ENCODE measurements at places on chromosomes 1 and 21.

- DNase-seq = no peak
Measured at GRCh38 chr21:32599526-32599925, 12.7 kb downstream of the CFAP298 start.

DNA sequence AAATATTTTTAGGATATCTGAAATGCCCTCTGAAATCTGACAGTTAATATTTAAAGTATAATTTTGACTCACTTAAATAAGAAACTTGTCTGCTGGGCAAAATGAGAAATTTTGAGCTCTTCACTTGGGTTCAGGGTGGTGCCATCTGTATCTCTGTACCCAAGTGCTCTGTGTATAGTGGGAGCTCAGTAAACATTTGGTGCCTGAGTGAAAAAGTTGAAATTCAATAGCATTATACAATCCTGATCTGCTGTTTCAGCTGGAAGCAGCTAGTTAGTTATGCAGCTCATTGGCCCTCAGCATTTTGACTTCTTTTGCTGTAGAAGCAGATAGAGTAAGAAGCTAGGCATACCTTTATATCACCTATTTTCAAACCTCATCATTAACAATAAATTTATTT lies 73.3 kb downstream of the RPE65 start:
- DNase-seq = no peak

- DNase-seq = no peak
Measured at GRCh38 chr1:230855886-230856285, 12.4 kb downstream of the C1orf198 start.

GRCh38 chr1:19665496-19666465 lies 1.1 kb downstream of the HTR6 start:
- DNase-seq = no peak

GRCh38 chr1:157069601-157070000 lies 24.1 kb upstream of the ARHGEF11 start:
- DNase-seq = no peak

DNA sequence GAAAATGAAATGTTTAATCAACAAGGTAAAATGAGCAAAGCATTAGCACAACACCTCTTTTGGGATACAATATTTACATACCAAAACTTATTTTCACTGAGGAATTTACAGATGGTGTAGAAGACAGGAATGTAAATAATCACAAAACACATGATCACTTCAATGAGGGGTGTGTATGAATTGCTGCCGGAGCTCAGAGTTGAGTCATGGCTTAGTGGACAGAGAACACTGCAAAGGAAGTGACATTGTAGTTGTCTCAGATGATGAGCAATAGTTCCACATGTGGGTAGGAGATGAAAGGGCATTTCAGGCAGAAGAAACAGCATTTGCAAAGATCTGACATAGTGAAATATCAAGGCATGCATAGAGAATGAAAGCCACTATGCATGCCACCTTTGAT lies 5.6 kb upstream of the KPRP start:
- no peak for DNase-seq

- DNase-seq = no peak
Measured at GRCh38 chr1:172494166-172494565, 38.8 kb upstream of the SUCO start.

GRCh38 chr1:53957194-53957818 lies 11.2 kb downstream of the LRRC42 start:
- DNase-seq = no peak

DNA sequence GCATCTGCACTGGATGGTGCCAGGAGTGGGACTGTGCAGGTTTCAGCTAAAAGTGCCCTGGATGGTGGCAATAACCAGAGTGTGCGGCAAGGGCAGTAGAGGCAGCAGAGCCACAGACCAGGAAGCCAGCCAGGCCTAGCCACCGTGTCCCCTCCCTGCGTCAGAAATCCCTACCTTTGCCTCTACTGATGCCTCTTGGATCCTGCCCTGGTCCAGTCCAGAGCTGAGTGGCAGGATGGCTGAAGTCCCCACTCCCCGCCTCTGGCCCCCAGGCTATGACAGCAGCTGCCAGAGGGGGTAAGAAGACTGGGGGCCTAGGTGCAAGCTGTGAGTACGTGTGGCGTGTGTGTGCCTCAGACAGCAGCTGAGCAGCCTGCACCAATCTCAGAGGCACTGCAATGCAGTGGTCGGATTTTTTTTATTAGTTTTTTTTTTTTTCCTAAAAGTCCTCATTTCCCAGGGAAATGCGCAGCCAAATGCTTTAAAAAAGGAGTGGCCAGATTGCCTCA lies 51.9 kb downstream of the SYT2 start:
- no peak for DNase-seq

DNA sequence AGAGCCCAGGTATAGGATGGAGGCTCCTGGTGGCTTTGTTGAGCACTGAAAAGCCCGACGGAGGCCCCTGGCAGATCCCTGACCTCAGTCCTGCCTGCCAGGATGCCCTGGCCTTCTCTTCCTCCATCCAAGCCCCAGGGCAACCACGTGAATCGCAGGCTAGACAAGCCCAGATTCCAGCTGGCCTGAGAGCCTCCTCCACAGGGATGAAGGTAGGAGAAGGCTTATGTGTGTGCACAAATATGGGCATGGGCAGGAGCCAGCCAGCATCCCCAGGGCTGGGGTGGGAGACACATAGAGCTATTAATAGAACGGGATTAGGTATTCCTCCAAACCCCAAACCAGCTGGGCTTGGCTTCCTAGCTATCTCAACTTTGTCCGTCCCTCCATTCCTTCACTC lies 4.0 kb upstream of the EXTL1 start:
- no peak for DNase-seq

DNA sequence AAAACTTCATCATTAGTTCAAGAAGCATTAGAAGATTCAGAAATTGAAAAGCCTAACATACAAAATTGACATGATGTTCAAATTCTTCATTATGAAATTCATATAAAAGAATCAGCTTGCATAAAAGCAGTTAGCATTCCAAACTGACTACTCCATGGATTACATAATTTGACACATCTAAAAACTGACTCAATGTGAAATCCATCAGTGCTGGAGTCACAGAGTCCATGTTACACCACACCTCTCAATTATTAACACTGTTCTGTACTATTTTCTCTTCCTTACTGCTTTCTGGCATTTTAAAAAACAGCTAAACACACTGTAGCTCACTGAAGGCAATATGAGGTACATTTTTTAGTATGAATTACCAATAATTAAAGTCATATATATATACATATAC lies 28.0 kb downstream of the ARHGAP29 start:
- DNase-seq = no peak

- DNase-seq = peak; percentile 78
Measured at GRCh38 chr1:61641578-61642336, 83.2 kb downstream of the TM2D1 start.

GRCh38 chr1:3456964-3457909 lies 2.8 kb downstream of the ARHGEF16 start:
- DNase-seq = no peak

- DNase-seq = no peak
Measured at GRCh38 chr1:244388961-244389360, 62.7 kb downstream of the ADSS2 start.

- no peak for DNase-seq
Measured at GRCh38 chr1:2097386-2098300, 47.4 kb downstream of the PRKCZ start.

- no peak for DNase-seq
Measured at GRCh38 chr1:109570414-109570813, 22.0 kb downstream of the GNAI3 start.

DNA sequence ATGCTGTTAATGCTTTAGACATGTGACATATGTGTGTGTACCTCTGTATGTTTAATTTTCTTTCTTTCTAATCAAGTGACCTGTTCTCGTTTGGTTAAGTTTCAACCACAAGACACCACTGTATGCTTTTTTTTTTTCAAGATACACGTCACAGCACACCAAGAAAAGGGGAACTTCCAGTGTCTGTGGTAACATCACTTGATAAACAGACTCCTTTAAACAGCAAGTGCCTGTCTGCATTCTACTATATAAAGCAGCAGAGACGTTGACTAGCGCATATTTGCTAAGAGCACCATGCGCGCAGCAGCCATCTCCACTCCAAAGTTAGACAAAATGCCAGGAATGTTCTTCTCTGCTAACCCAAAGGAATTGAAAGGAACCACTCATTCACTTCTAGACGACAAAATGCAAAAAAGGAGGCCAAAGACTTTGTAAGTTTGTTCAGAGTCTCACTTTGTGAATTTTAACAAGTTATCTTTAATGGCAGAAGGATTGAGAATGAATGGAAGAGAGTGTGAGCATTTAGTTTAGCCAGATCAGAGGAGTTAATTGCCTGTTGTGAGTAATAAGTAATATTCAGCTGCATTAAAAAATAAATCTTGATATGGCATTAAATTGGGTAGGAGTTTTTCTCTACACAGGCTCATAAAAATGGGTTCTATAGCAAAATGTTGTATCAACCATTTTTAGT lies at the start of gene RGS1:
Gene RGS1, plus strand, starts transcription at position 275 of the 691 bp plus-strand sequence. Its CDS starts 20 bp downstream, at position 295.
- peak; percentile 47 for DNase-seq
